ENCODE measurements at places on chromosomes 7 and 10. TPM values are rescaled to one million over a fixed set of nuclear protein-coding genes. Genes with fewer than 3 reads are reported as not detected.

DNA sequence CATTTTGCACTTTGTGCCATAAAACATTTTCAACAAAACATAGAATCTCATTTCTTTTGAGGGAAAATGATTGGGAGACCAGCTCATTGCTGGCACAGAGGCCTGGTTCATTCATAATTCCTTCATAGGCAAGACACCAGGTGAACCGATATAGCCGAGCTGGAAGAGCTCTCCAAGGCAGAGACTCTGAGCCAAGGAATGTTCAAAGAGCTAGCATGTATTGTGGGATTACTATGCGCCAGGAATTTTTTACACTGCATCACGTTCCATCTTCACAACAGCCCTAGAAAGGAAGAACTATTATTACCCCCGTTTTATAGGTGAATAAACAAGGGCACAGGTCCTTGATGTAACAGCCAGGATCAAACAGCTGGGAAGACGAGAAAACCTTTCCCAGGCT, 2.1 kb upstream of the IL6 start:
- no peak for DNase-seq

GRCh38 chr10:71467161-71467560, 70.4 kb downstream of the CDH23 start:
- no peak for DNase-seq

The ZNF716 gene
- not detected for total RNA-seq

- DNase-seq: no peak
Observed at GRCh38 chr7:90625562-90625961, 29.4 kb downstream of the CDK14 start.

GRCh38 chr7:24705461-24705954, 51.8 kb downstream of the GSDME start:
- DNase-seq: no peak
